ENCODE measurements at places on chromosomes 7 and 10.

DNA sequence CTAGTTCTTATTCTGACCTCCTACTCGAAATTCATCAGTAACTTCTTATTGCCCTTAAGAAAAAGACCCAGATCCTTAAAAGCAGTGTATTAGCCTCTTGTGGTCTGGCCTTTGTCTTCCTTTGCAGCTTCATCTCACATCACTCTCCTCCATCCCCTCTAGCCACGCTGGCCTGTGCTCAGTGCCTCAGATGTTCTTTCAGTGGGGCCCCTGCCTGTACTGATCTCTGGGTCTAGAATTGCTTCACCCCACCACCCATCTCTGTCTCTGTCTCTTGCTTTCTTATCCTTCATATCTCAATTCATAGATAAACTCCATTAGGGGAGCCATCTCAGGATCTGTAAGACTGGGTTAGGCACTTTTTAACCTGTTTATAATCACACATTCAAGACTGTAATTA is 1178.5 kb upstream of the C7orf33 start:
- H3K36me3 ChIP-seq: no peaks in the 10 kb centered on the region
- DNase-seq: no peak
- no peaks in the 10 kb centered on the region for H3K4me1 ChIP-seq
- H3K27ac ChIP-seq: no peak overlapping the region
- no peaks in the 10 kb centered on the region for H3K27me3 ChIP-seq

GRCh38 chr10:119608316-119609155 is 11.8 kb upstream of the TIAL1 start:
- H3K4me3 ChIP-seq: no peak overlapping the region
- no peak overlapping the region for H3K27ac ChIP-seq
- peaks cover 2% of the 10 kb centered on the region for H3K4me1 ChIP-seq
- DNase-seq: no peak
- peaks cover 9% of the 10 kb centered on the region for H3K27me3 ChIP-seq

DNA sequence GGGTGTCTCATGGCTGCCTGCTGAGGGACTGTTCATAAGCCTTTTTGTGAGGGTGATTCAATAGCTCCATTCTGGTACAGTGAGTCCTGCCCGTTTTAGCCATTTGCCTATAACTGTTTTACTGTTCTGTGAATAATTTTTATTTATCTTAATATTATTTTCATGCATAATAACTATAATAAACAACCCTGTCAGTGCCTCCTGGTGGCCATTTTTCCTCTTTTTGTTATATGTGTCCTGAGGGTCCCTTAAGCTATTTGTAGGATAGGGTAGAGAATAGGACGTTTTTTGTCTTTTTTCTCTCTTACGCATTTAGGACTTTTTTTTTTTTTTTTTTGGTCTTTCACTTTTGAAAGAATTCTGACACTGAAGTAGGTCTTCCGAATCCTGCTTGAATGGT is 2.9 kb downstream of the C1QL3 start:
- H3K27me3 ChIP-seq: peaks cover 21% of the 10 kb centered on the region
- no peak overlapping the region for H3K4me3 ChIP-seq
- H3K27ac ChIP-seq: no peak overlapping the region
- H3K4me1 ChIP-seq: peaks cover 10% of the 10 kb centered on the region

GRCh38 chr7:44067064-44067951 is 1.9 kb upstream of the PGAM2 start:
- no peaks in the 10 kb centered on the region for H3K27me3 ChIP-seq
- no peak overlapping the region for H3K4me3 ChIP-seq
- H3K27ac ChIP-seq: peak overlapping the region; percentile 35
- H3K36me3 ChIP-seq: peaks cover 3% of the 10 kb centered on the region
- DNase-seq: peak; percentile 27
- H3K4me1 ChIP-seq: peaks cover 14% of the 10 kb centered on the region

GRCh38 chr10:113740850-113741249 is 10.6 kb upstream of the PLEKHS1 start:
- peaks cover 2% of the 10 kb centered on the region for H3K36me3 ChIP-seq
- H3K4me1 ChIP-seq: peaks cover 3% of the 10 kb centered on the region
- no peak for DNase-seq
- no peak overlapping the region for H3K27ac ChIP-seq

DNA sequence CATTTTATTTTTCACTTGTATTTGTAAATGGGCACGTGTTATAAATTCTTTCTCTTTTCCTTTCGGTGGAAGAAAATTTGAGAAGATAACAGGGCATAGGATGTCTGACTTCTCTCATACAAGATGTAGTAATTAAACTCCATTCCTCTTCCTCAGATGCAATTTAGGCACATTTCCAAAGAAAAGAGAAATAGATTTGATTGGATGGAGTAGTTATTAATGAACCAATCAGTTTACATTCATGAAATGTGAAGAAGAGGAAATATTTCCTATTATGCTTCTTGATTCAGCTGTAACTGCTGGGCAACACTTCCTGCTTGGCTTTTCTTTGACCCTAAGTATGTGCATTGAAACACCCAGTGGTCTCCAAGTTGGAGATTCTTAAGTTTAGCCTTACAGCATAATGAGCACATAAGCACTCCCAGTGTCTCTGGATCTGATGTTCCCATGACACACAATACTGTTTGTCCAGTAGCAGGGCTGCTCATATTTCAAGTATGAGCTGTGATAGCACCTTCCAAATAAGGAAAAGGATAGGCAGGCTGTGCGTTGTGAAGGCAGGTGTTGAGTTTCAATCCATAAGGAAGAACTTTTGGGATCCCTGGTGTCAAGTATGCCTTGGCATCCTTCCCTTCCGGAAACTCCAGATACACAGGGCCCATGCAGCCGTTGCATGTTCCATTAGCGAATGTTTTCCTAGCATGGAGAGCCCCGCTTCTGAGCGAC is 33.4 kb upstream of the COBL start:
- peaks cover 3% of the 10 kb centered on the region for H3K4me1 ChIP-seq
- DNase-seq: no peak
- H3K27me3 ChIP-seq: peaks cover 4% of the 10 kb centered on the region
- H3K27ac ChIP-seq: no peak overlapping the region
- H3K36me3 ChIP-seq: no peaks in the 10 kb centered on the region

GRCh38 chr10:1100691-1101368 is 44.6 kb downstream of the WDR37 start:
- peaks cover 5% of the 10 kb centered on the region for H3K4me1 ChIP-seq
- peaks cover 28% of the 10 kb centered on the region for H3K36me3 ChIP-seq
- H3K27ac ChIP-seq: no peak overlapping the region
- DNase-seq: no peak
- no peaks in the 10 kb centered on the region for H3K27me3 ChIP-seq

GRCh38 chr7:155299535-155300202 is 2.0 kb downstream of the INSIG1 start:
- H3K4me3 ChIP-seq: peak overlapping the region; percentile 96
- peaks cover 32% of the 10 kb centered on the region for H3K36me3 ChIP-seq
- H3K4me1 ChIP-seq: peaks cover 34% of the 10 kb centered on the region
- DNase-seq: no peak
- H3K27ac ChIP-seq: peak overlapping the region; percentile 97

DNA sequence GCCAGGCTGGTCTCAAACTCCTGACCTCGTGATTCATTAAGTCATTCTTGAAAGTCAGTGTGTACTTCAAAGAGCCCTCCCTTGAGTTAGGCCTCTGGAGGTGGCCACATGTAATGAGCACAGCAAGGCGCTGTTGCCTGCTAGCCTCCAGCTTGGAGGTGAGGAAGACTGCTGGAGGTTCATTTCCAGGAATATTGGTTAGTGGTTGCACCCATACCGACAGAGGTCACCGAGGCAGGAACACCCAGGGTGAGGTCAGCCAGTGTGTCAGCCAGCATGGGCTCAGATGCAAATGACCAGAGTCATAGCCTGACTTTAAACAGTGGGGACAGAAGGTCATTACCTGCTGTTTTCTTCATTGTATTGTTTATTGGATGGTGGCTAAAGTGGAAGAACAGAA is 85.0 kb downstream of the PLPP4 start:
- H3K27ac ChIP-seq: no peak overlapping the region
- DNase-seq: no peak
- H3K27me3 ChIP-seq: no peaks in the 10 kb centered on the region
- H3K4me1 ChIP-seq: no peaks in the 10 kb centered on the region
- H3K4me3 ChIP-seq: no peak overlapping the region

DNA sequence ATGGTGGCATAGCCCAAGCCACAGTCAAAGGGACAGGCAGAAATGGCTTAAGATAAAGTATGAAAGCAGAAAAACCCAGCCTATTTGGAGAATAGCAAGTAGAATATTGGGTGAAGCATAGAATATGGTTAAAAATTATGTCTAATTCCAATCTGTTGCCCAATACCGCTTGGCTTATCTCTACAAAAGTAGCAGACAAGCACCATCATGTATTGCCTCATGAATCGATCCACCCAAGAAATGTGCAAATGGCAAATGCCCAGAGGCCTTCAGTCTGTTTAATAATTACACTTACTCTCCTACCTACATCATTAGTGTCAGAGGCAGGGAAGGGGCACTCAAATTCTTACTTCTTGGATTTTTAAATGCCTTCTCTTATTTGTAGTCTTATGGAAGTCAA is 130.9 kb upstream of the ADAM12 start:
- no peaks in the 10 kb centered on the region for H3K36me3 ChIP-seq
- no peaks in the 10 kb centered on the region for H3K4me1 ChIP-seq
- DNase-seq: no peak
- no peaks in the 10 kb centered on the region for H3K27me3 ChIP-seq
- H3K27ac ChIP-seq: no peak overlapping the region
